ENCODE measurements at places on chromosomes 2 and 18.

DNA sequence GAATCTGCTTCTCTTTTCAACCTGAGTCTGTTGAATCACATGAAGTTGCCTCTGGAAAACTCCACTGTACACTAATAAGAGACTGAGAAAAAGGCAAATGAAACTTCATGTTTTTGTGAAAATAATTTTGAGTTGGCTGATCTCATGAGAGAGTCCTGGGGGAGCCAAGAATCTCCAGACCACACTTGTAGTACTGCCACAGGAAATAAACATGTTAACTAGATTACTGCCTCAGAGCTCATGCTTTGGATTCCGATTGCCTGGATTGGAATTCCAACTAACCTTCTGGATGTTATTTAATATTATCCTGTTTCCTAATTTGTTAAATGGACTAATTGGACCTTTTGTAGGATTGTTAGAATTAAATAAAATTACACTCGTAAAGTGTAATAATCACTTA is 25.2 kb downstream of the NUP35 start:
- no peak for DNase-seq

DNA sequence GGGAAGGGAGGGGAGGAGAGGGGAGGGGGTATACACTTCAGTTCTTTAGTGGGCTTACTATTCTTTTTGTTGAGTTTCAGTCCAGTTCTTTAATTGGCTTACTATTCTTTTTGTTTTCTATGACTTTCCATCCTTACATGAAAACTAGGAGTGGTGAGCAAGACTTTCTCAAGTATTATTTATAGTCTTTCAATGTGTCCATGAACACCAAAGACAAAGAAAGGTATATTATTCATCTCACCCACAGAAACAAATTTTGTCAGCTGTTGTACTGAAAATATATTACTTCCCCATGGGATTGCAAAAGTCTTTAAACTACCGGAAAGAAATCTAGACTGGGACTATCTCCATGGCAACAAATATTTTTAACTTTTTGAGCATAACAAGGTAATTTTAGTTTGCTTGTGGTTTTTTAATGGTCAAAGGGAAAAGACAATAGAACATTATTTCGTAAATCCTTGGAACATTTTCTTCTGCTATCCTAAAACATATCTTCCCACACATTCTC is 17.6 kb downstream of the ADAM17 start:
- DNase-seq = no peak

GRCh38 chr2:128914320-128914719 is 595.7 kb upstream of the HS6ST1 start:
- DNase-seq = no peak

DNA sequence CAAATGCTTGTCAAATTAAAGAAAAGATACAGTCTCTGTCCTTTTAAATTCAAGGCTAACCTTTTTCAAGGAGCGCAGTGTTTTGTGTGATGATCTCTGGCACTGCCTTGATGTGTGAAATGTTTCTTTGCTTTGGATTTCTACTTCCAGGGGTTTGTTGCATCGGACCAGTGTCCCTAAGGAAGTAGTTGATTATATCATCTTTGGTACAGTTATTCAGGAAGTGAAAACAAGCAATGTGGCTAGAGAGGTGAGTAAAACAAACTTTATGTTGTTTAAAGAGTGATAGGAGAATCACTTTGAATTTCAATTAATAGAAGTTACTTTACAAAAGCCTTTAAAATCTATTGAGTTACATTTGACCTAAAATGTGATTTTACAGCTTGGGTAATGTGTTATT is 28.8 kb downstream of the HADHB start:
- DNase-seq = no peak

- DNase-seq = no peak
Measured at GRCh38 chr2:190343089-190343535, 277 bp upstream of the INPP1 start.
